ENCODE measurements at places on chromosomes 3 and 15.
A peak's percentile ranks its signal among the peaks of the same experiment; 100 is the strongest.

DNA sequence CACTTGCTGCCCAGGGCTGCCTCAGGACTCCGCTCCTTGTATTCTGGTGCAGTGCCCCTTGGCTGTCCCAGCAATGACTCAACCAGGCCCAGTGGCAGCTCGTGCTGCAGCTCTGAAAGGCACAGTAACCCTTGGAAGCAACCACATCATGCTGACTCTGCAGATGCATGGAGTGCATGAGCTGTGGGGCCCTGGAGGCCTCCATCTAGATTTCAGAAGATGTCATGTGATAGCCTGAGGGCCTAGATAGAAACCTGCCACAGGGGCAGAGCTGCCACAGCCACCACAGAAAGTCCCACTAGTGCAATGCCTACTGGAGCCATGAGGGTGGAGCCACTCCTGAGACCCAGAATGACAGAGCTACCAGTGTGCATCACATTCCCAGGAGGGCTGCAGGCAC, 117.1 kb upstream of the SMAD3 start:
- peak; percentile 66 for DNase-seq

DNA sequence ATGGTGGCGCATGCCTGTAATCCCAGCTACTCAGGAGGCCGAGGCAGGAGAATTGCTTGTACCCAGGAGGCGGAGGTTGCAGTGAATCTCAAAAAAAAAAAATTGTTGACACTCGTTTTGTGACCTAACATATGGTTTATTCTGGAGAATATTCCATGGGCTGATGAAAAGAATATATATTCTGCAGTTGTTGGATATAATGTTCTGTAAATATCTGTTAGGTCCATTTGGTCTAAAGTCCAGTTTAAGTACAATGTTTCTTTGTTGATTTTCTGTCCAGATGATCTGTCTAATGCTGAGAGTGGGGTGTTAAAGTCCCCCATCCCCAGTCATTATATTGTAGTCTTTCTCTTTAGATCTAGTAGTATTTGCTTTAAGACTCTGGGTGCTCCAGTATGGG, 15.6 kb downstream of the IL20RB start:
- no peak for DNase-seq

- DNase-seq: no peak
Measured at GRCh38 chr3:67064105-67064504, 66.0 kb downstream of the KBTBD8 start.

DNA sequence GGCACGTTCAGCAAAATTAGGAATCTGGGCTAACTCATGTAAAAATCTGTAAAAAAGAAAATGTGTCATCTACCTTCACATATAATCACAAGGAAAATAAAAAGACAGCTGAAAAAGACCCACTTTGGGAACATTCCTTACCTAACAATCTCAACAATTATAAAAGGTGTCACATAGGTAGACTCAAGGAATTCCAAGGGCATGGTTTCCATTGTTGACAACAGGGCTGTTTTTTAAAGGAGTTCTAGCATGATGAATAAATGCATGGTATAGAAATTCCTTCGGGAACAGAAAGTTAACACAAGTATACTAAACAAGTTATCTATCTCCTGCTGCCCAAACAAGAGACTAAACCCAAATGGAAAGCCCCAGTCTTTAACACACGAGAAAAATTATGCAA, 184.2 kb downstream of the GREM1 start:
- DNase-seq: no peak

DNA sequence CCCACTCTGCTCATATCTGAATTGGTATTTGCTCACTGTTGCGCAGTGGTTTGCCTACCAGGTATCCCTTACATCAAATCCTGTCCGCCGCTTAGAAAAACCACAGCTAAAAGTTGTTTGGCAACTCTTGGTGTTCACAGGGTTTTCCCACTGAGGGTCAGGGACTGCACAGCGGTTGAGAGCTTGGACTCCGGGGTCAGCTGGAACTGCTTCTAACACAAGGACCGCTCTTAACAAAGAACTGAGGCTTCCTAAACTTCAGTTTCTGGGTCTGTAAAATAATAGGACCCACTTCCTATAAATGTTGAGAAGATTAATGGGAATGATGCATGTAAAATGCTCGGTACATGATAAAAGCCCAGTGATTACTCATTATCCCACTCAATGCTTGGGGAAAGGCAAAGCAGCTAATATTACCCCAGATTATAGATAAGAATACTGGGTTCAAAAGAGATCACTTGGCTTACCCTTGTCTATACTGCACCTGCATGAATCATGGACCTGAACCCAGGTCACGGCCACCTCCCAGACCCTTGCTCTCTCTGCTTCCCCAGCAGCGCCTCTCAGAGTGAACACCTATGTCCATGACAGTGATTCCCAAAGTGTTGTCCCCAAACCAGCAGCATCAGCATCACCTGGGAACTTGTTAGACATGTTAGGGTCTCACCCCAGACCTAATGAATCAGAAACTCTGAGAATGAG, 36.1 kb downstream of the LIPC start:
- DNase-seq: no peak

GRCh38 chr3:133984975-133985374, 44.8 kb downstream of the SLCO2A1 start:
- DNase-seq: no peak

GRCh38 chr3:120475722-120476377, 25.1 kb upstream of the FSTL1 start:
- DNase-seq: no peak

GRCh38 chr15:66110864-66111263, 142.7 kb downstream of the MEGF11 start:
- DNase-seq: no peak

Data from stromal cell of bone marrow (primary cell).